Activated naive CD4-positive, alpha-beta T cell (primary cell): ENCODE measurements at places on chromosomes 1 and 21.

GRCh38 chr1:17119773-17120480 lies 676 bp upstream of the PADI2 start:
- no peak for DNase-seq

DNA sequence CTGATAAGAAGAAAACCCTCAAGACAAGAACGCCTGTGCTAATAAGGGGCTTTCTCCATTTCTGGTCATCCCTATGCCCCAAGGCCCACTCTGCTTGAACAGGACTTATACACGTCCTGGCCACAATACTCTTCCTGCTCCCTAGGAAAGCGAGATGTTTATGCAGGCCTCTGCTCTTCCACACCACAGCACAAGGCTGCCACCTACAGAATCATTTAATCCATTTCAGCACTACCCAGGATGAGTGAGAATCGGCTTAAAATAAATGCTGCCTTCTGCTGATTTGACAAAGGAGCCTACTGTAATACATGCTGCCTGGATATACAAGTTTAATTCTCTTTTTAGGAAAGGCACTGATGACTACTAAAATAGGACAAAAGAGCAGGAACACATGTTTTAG lies 29.4 kb downstream of the FRRS1 start:
- DNase-seq, result no peak

DNA sequence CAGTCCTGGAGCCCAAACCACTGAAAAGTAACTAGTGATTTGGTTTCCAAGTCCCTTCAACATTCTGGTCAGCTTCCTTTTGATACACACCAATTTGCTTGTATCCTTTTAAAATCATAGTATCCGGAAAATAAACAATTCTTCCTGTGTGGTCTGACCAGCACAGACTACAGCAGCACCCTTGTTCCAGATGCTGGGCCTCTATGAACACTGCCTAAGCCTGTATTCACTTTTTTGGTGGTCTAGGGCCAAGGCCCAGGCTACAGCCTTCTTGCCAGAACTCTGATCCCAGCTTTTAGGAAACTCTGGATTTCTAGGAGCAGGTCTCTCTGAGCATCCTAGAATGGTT lies 801 bp upstream of the DDAH1 start:
- no peak for DNase-seq

GRCh38 chr21:20026543-20026942 lies 971.7 kb upstream of the NCAM2 start:
- DNase-seq, result no peak

DNA sequence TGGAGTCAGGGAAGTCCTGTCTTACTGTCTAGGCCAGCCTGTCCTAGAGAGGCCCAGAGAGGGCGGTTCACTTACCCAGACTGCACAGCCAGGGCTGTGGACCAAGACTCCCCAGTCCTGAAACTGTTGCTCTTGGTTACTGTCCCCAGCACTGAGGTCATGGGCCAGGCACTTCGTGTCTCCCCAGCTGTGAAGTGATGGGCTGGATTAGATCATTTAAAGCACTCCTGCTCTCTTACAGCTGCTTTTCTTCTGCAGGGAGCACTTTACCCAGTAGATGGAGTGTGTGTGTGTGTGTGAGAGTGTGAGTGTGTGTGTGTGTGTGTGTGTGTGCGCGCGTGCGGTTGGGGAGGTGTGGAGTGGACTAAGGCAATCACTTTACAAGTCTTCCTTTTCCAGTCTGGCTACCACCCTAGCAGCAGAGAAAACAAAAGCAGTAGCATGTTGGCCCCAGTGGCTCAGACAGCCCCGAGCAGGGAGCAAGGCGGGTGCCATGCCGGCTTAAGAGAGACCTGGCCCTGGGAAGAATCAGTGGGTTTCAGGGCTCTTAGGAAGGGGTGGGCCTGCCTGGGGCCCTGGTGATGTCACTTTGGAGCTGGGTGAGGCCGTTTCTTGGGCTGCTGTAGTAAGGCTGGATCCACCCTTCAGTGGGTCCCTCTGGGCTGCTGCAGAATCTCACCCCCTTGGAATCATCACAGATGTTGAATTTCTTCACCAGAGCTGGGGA lies 2.4 kb downstream of the SPSB1 start:
- DNase-seq, result no peak

DNA sequence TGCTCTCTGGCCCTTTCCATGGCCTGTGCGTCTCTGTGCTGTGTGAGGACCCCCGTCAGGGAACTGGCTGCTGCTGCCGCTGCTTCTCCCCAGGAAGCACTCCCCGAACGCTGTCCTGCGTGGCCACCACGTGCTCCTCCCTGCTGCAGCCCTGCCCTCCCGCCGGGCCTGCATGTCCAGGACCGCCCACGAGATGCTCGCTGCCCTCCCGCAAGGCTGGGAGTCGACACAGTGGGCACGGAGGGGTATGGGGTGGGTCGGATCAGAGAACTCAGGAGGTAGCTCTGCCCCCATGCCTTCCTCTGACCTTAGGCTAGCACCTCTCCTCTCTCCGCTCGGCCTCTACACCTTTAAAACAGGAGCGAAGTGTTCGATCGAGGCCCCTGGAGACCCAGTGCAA lies 171.9 kb upstream of the AJAP1 start:
- DNase-seq, result no peak

- DNase-seq, result no peak
Observed at GRCh38 chr1:39745016-39745670, 6.5 kb downstream of the PPIE start.

DNA sequence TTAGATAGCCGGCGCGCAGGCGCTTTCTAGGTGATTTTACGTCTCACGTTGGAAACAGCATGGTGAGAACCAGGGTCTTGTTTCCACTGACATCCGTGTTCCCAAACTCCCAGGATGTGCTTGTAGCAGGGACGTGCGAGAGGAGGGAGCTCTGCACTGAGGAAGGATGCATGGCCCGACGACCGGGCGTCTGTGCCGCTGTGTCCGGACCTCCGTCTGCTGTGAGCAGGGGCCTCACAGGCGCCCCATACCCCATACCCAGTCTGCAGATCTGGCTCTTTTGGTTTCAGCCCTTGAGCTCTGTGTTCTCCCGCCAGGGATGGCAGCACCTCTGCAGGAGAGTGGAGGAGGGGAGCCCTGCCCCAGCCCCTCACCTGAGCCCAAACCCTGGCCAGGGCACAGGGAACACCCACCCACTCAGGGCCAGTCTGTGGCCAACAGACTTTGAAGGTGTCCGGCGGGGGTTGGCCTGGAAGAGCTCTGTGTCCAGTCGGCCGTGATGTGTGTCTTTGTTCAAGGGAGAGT lies 67.2 kb upstream of the COL6A1 start:
- no peak for DNase-seq

GRCh38 chr1:162405800-162406199 lies 6.1 kb downstream of the SH2D1B start:
- DNase-seq, result no peak

DNA sequence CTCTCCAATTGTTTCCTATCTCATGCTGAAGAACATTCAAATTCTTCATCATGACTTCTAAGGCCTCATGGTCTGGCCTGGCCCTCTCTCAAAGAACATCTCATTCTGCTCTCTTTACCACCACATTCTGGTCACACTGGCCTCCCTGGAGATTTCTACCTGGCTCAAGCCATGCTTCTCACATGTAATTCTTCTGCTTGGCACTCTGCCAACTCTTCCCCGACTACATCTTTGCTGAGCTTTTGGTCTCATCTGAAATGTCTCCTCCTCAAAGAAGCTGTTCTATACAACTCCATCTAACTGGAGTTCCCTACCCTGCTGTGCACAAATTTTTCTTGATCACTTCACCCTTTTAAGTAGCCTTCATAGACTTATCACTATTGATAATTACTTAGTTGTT lies 1.4 kb upstream of the TBX19 start:
- DNase-seq, result no peak

DNA sequence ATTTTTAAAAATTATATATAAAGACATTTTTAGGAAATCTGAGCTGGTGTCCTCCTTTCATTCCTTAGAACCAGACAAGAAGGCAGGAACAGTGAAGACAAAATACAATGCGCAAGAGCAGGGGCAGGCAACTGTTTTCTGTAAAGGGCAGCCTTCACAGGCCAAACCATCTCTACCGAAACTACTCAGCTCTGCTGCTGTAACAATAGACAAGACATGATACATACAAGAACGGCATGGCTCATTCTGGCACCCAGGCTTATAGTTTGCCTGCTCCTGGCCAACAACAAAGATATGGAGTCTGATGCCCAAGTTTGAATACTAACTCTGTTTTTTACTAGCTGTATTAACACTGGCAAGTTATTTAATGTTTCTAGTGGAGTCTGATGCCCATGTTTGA lies 232.0 kb downstream of the SMYD3 start:
- DNase-seq, result no peak

DNA sequence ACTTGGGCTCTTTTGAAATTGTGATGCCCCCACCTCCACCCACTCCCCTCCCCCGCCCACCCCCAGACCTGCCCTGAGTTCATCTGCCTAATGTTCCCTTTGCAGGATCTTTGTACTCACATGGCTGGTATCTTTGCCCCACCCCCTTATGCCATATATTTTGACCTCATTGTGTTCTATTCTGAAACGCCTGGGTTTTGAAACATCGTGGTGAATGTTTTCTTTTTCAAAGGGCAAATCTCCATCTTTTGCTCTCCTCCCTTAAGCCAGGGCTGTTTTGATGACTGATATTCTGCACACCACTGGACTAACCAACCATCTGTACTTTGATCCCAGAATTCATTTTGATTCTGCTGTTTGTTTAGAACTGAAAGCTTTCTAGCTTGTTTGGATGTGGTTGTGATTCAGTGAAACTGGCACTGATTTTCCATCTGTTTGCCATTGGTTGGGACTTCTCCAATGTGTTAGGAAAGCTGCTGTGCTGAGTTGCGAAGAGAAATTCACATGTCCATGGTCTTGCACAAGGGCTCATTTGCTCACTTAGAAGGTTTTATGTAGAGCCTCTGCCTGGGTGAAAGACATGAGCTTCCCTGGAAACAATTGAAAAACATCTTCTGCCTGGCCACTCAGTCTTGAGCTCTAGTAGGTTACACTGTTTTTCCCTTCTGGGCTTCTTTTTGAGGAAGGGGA lies 16.5 kb downstream of the SMAP2 start:
- no peak for DNase-seq

DNA sequence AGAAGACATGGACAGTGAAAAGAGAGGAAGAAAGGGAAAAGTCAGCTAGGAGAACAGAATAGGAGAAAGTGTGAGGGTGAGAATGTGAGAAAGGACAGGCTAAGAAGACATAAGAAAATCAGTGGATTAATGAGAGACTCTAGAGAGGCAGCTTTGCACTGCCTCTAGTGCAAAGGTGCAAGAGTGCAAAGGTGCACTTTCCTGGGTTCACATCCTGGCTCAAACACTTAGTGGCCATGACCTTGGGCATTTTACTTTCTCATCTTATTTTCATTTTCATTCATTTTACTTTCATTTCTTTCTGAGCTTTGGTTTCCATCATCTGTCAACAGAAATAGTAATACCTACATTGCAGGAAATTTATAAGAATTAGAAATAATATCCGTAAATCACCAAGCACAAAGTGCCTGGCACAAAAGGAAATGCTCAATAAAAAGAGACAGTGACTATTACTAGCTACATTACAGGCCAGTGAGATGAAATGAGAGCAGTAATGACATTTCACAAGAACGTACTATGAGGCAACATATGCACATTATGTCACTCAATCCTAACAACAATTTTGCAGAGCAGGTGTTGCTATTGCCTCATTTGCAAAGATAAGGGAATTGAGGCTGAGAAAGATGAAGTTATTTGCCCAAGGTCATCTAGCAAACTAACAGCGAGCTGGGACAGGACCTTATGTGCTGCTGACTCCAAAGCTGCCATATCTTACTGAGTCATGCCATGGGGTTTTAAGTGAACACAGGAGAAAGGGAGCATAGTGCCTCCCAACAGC lies 107.0 kb upstream of the TLR5 start:
- DNase-seq, result no peak

DNA sequence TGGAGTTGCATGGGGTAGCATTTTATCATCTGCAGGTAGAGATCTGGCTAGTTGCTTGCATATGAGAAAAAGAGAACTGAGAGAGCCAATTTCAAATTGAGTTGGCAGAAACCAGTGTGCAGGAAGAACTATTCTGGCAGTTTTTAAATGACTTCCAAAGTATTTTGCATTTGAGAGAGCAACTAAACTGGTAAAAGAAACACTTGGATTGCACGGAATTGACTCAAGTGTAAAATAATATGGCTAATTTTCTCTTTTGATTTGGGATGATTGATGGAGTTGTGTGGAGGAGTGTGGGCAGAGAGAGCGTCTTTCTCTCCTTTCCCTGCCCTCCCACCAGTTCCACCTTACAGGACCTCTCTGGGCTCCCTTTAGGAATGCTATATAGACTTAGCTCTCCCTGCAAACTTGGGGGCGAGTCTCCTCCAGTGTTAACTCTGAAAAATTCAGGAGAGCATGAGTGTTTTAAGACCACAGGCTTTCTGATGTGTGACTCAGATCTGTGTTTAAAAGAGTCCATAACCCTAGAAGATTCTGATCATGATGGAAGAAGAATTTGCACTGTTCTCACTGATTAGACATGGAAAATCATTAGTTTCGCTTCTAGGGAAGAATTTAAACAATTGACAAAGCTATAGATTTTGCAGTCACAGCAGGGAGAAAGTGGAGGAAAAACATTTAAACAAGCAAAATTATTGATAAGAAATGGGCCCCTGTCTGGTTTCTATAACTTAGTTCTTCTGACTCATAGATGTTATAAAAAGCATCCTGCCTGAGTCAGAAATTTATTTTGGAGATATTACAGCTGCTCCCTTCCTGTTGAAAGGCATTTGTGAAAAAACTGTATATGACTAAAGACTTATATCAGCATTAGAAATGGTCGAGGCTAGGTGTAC lies 24.9 kb upstream of the CTBS start:
- no peak for DNase-seq

GRCh38 chr1:22737374-22738068 lies 26.9 kb downstream of the EPHB2 start:
- no peak for DNase-seq

GRCh38 chr1:34037856-34038255 lies 127.2 kb downstream of the CSMD2 start:
- no peak for DNase-seq

- no peak for DNase-seq
Observed at GRCh38 chr1:19731311-19731821, 66.7 kb downstream of the HTR6 start.

GRCh38 chr1:15747378-15747777 lies 5.1 kb downstream of the TMEM82 start:
- DNase-seq, result no peak

- DNase-seq, result no peak
Observed at GRCh38 chr1:179036844-179037465, 11.3 kb downstream of the FAM20B start.

GRCh38 chr1:12059722-12060464 lies 3.2 kb upstream of the TNFRSF8 start:
- DNase-seq, result no peak

DNA sequence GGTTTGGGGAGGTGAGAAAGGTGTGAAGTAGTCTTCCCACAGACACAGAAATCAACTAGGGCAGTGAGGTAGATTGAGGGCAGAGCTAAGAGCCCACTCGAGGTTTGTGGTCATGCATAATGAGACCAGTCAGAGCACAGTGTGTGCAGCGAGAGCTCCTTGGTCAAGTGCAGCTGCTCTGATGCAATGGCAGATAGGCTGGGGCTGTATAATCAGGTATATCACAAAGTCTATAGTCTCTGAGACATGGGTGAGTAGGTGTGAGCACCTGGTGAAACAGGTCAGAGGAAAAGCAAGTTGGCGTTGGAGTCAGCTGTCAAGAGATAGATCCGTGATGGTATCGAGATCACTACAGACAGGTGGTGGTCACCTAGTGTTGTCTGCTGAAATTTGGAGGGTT lies 17.6 kb downstream of the DSCAM start:
- DNase-seq, result no peak
